Epithelial cell of proximal tubule (primary cell): ENCODE measurements at places on chromosomes 11 and 22. TPM values are rescaled to one million over a fixed set of nuclear protein-coding genes. Genes with fewer than 3 reads are reported as not detected.

- DNase-seq, result no peak
These were observed 8.2 kb downstream of the ALX4 start for GRCh38 chr11:44301564-44302271.

- DNase-seq, result no peak
These were observed 76.2 kb downstream of the SLC1A2 start for GRCh38 chr11:35343033-35343598.

The C22orf15 gene
- 0.36 and 2.1 TPM in 2 replicates for total RNA-seq

DNA sequence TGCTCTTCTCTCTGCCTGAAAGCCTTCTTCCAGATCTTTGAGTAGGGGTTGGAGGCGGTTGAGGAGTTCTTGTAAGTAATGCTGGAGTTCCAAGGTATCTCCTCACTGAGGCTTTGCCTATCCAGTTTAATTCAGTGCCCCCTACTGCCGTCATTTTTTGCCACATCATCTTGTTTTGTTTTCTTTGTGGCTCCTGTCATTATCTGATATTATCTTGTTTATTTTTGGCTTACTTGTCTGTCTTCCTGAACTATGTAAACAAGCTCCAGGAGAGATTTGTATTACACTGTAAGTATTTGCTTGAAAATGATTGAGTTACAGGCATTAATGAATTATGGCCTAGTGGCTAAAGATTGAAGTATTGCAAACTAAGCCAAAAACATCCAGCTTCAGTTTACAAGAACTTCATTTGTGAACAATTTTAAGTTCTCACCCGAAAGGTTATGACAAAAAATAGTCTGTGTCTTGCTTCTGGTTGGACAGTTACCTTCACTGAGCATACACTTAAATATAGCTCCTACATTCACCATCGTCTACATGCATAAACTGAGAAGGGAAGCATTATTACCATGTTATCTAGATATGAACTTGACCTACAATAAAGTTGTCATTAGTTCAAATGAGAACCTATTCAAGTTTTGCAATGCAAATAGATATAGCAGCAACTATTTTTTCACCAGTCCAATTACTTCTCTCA is 154.8 kb downstream of the ARHGAP42 start:
- no peak for DNase-seq

The NRXN2 gene
- 0.29 TPM in 1 of 2 replicates, not detected in the other for total RNA-seq

- DNase-seq, result no peak
These were observed 53.7 kb downstream of the IGSF9B start for GRCh38 chr11:133903056-133903455.

The GLB1L2 gene
- 6.8 and 14.7 TPM in 2 replicates for total RNA-seq

DNA sequence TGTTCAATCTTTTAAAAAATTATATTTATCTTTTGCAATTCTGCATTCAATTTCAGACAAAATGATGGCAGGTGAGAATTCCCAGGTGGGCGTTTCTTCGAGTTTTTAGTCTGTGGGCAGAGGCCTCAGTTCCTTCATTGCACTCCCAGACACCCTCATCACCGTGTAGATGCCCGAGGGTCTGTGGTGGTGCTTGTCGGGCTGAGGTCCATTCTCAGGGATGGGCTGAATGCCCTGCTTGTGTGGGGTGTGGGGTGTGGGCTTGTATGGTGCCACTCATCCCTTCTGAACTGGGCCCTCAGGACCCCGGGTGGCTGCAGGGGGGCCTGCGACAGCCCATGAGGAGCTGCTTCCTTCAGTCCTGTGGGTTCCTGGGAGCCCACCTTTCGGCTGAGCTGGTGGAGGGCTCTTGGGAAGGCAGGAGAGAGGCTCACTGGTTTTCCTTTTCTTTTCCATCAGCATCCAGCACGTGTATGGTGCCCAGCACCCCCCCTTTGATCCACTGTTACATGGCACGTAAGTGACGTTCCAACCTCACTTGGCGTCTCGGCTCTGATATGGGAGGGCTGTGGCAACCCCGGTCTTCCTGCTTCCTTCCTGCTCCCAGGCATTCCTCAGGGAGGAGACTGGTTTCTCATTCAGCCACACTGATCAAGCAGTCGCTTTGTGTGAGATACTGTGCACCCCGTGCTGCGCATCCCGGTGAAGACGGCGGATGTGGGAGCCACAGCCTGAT is 29.8 kb downstream of the TBC1D22A start:
- no peak for DNase-seq

- DNase-seq, result no peak
These were observed 242.1 kb downstream of the NTM start for GRCh38 chr11:131612533-131612932.

- no peak for DNase-seq
These were observed 3.1 kb upstream of the DERL3 start for GRCh38 chr22:23841736-23842445.
